ENCODE measurements at places on chromosomes 13 and 19. TPM values are rescaled to one million over a fixed set of nuclear protein-coding genes. Genes with fewer than 3 reads are reported as not detected.

ZNF541 gene
- not detected for total RNA-seq

POGLUT2 gene
- 13.6 TPM for total RNA-seq

ERICH4 gene
- total RNA-seq = not detected

GPC6 gene
- total RNA-seq = 76.8 TPM

ZNF792 gene
- 5.2 TPM for total RNA-seq

LHFPL6 gene
- 40.0 TPM for total RNA-seq

CD33 gene
- not detected for total RNA-seq

TLE6 gene
- 0.87 TPM for total RNA-seq

ETHE1 gene
- 118 TPM for total RNA-seq

KLK2 gene
- not detected for total RNA-seq

WDR87 gene
- total RNA-seq = under 0.01 TPM

ZNF439 gene
- 6.9 TPM for total RNA-seq

RFPL4AL1 gene
- not detected for total RNA-seq

ANKRD24 gene
- 1.0 TPM for total RNA-seq

FIZ1 gene
- total RNA-seq = 5.2 TPM

ATP8A2 gene
- 0.17 TPM for total RNA-seq

FOXA3 gene
- total RNA-seq = not detected

CEACAM7 gene
- total RNA-seq = not detected

AMH gene
- total RNA-seq = 1.5 TPM

DENND1C gene
- not detected for total RNA-seq

FFAR1 gene
- not detected for total RNA-seq

LHB gene
- not detected for total RNA-seq

C19orf12 gene
- total RNA-seq = 39.7 TPM

FGF22 gene
- total RNA-seq = not detected

OLFM4 gene
- not detected for total RNA-seq

ZNF681 gene
- total RNA-seq = 0.87 TPM

ZNF823 gene
- total RNA-seq = 5.4 TPM

PSG3 gene
- not detected for total RNA-seq

NKG7 gene
- total RNA-seq = not detected

MYO16 gene
- 0.29 TPM for total RNA-seq

TBXA2R gene
- 2.9 TPM for total RNA-seq

OR7C1 gene
- not detected for total RNA-seq

NCR1 gene
- total RNA-seq = not detected

ZNF729 gene
- not detected for total RNA-seq

ZNF628 gene
- 1.6 TPM for total RNA-seq

KLHL1 gene
- total RNA-seq = not detected

ZNF773 gene
- 40.7 TPM for total RNA-seq

IGFL2 gene
- not detected for total RNA-seq
